ENCODE measurements at places on chromosomes 1 and 21.
A peak's percentile ranks its signal among the peaks of the same experiment; 100 is the strongest.

- H3K4me1 ChIP-seq, result peaks cover 61% of the 10 kb centered on the region
- H3K4me3 ChIP-seq, result no peak overlapping the region
- no peak for DNase-seq
Measured at GRCh38 chr1:201021630-201022492, 1.7 kb downstream of the KIF21B start.

GRCh38 chr1:23930861-23931490 lies 17.8 kb upstream of the CNR2 start:
- H3K27ac ChIP-seq, result no peak overlapping the region
- no peaks in the 10 kb centered on the region for H3K27me3 ChIP-seq
- H3K36me3 ChIP-seq, result no peaks in the 10 kb centered on the region
- DNase-seq, result no peak
- peaks cover 3% of the 10 kb centered on the region for H3K4me1 ChIP-seq

DNA sequence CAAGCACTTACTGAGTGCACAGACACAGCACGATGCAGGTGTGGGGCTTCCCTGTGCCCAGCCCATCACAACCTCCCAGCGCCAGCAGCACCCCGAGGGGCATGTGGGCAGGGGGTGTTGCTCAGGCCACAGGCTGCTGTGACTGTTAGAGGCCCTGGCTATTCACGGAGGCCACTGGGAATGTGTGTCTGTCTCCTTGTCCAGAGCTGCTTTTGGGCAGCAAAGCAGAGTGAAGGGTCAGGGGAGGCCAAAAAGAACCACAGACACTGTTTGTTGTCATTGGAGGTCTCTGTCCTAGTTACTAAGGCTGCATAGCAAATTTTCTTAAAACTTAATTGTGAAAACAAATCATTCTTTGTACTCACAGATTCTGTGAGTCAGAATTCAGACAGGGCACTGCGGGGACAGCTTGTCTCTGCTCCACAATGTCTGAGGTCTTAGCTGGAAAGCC lies 49.6 kb downstream of the TNFRSF8 start:
- DNase-seq, result no peak
- peaks cover 72% of the 10 kb centered on the region for H3K36me3 ChIP-seq
- peaks cover 8% of the 10 kb centered on the region for H3K4me1 ChIP-seq
- H3K27ac ChIP-seq, result no peak overlapping the region
- no peaks in the 10 kb centered on the region for H3K27me3 ChIP-seq

DNA sequence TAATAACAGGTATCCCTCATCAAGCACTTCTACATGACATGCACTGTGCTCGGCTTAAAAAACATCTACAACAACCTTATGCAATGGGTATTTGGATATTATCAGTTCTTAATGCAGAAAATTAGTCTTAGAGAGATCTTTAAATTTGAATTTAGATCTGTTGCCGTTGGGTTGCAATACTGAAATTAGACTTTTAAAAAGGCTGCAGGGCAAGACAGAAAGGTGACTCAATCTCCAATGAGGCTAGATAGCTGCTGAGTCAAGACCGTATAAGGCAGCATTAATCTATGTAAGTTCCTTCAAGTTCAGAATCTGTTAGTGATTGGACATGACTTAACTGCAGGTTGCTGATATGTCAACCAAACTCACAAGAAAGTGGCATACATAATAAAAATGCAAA lies 37.3 kb downstream of the OLFM3 start:
- no peaks in the 10 kb centered on the region for H3K4me1 ChIP-seq
- DNase-seq, result no peak
- no peaks in the 10 kb centered on the region for H3K36me3 ChIP-seq
- no peak overlapping the region for H3K4me3 ChIP-seq

DNA sequence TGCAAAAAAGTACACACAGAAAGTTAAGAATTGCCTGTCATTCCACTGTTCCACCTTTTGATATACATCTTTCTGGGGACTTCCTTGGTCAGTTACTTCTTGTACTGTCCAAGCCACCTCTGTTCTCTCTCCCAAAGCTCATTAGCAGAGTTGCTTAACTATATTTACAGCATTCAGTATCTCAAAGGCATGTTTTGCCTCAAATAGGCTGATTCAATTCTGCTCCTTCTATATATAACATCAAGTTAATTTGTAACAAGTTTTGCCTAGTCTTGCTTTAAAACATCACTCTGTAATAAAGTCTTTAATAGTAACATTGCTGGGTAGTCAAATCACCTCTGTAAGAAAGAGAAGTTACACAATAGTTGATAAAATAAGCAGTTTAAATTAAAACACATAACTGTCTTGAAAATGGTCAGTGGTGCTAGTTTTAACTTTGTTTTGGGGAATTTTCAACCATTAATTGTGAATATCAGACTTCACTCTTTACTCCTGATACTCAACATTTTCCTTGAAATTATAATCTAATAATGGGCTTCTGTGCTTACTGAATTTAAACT lies 35.7 kb downstream of the EDARADD start:
- peaks cover 15% of the 10 kb centered on the region for H3K36me3 ChIP-seq
- H3K4me3 ChIP-seq, result no peak overlapping the region
- DNase-seq, result no peak
- no peak overlapping the region for H3K27ac ChIP-seq

GRCh38 chr1:180266275-180267210 lies 36.5 kb downstream of the LHX4 start:
- no peak overlapping the region for H3K27ac ChIP-seq
- peaks cover 12% of the 10 kb centered on the region for H3K4me1 ChIP-seq
- no peak for DNase-seq
- no peak overlapping the region for H3K4me3 ChIP-seq
- H3K36me3 ChIP-seq, result no peaks in the 10 kb centered on the region
- H3K27me3 ChIP-seq, result peaks cover 8% of the 10 kb centered on the region

- no peak overlapping the region for H3K27ac ChIP-seq
- no peaks in the 10 kb centered on the region for H3K27me3 ChIP-seq
- no peak overlapping the region for H3K4me3 ChIP-seq
- H3K36me3 ChIP-seq, result no peaks in the 10 kb centered on the region
- DNase-seq, result no peak
Measured at GRCh38 chr21:19785941-19786340, 1212.3 kb upstream of the NCAM2 start.

GRCh38 chr1:167428395-167428794 lies 89.9 kb downstream of the CD247 start:
- H3K4me3 ChIP-seq, result no peak overlapping the region
- no peak for DNase-seq
- no peaks in the 10 kb centered on the region for H3K27me3 ChIP-seq
- peaks cover 12% of the 10 kb centered on the region for H3K4me1 ChIP-seq
- H3K36me3 ChIP-seq, result no peaks in the 10 kb centered on the region

DNA sequence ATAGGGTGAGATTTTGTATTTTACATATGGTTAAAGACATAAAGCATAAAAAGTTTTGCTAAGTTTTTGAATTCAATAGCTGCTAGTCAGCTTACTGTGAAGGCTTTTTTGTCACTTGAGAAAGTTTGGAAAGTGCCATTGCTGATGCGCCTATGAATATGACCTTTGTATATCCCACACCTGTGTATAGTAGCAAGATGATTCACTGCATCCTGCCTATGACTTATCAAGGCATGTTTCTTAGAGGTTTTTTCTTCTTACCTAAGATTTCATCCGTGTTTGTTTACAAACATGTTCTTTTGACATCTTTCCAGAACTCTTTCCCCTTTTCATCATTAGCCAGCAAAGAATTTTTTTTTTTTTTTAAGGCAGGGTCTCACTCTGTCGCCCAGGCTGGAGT lies 51.5 kb downstream of the PRKAA2 start:
- no peaks in the 10 kb centered on the region for H3K4me1 ChIP-seq
- no peak overlapping the region for H3K27ac ChIP-seq
- H3K27me3 ChIP-seq, result no peaks in the 10 kb centered on the region

DNA sequence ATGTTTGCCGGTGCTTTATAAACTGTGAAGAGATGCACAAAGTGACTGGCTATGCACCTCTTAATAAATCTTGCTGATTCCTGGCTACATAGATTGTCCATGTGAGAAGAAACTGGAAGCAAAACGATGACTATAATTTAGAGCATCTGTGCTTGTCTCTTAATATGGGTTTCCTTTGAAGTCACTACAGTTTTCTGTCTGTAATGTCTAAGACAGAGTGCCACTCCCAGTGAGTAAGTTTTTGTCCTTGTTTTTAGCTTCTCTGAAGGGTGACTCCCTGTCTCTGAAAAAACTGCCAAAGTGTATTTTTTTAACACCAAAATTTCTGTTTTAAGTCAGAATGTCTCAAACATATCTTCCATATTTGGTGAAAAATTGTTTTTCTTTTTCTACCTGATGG lies 175.1 kb downstream of the FASLG start:
- H3K27ac ChIP-seq, result no peak overlapping the region
- DNase-seq, result no peak
- no peak overlapping the region for H3K4me3 ChIP-seq

GRCh38 chr1:205494115-205494514 lies 10.4 kb upstream of the CDK18 start:
- H3K36me3 ChIP-seq, result no peaks in the 10 kb centered on the region
- H3K4me3 ChIP-seq, result no peak overlapping the region
- H3K4me1 ChIP-seq, result peaks cover 4% of the 10 kb centered on the region
- H3K27me3 ChIP-seq, result peaks cover 74% of the 10 kb centered on the region

GRCh38 chr1:155002464-155003226 lies at the start of gene ZBTB7B:
Gene ZBTB7B, plus strand, starts transcription at chr1:155002802. Its CDS starts 11,859 bp downstream, at chr1:155014661.
- peak; percentile 49 for DNase-seq
- no peaks in the 10 kb centered on the region for H3K27me3 ChIP-seq
- H3K4me1 ChIP-seq, result peaks cover 74% of the 10 kb centered on the region
- H3K4me3 ChIP-seq, result peak within 1 kb of the TSS; percentile 97
- peaks cover 33% of the 10 kb centered on the region for H3K36me3 ChIP-seq

GRCh38 chr1:156680056-156680455 lies 2.8 kb upstream of the NES start:
- peaks cover 11% of the 10 kb centered on the region for H3K27me3 ChIP-seq
- DNase-seq, result no peak
- peaks cover 10% of the 10 kb centered on the region for H3K4me1 ChIP-seq
- no peak overlapping the region for H3K27ac ChIP-seq
- H3K36me3 ChIP-seq, result no peaks in the 10 kb centered on the region

- no peak for DNase-seq
- H3K36me3 ChIP-seq, result no peaks in the 10 kb centered on the region
- H3K27me3 ChIP-seq, result no peaks in the 10 kb centered on the region
- no peak overlapping the region for H3K4me3 ChIP-seq
- H3K4me1 ChIP-seq, result no peaks in the 10 kb centered on the region
Measured at GRCh38 chr1:195958131-195958530, 650.1 kb downstream of the KCNT2 start.

- no peak for DNase-seq
- no peaks in the 10 kb centered on the region for H3K36me3 ChIP-seq
- H3K27ac ChIP-seq, result no peak overlapping the region
- H3K4me3 ChIP-seq, result no peak overlapping the region
- H3K27me3 ChIP-seq, result peaks cover 4% of the 10 kb centered on the region
- no peaks in the 10 kb centered on the region for H3K4me1 ChIP-seq
Measured at GRCh38 chr1:18666317-18666920, 35.8 kb downstream of the PAX7 start.

DNA sequence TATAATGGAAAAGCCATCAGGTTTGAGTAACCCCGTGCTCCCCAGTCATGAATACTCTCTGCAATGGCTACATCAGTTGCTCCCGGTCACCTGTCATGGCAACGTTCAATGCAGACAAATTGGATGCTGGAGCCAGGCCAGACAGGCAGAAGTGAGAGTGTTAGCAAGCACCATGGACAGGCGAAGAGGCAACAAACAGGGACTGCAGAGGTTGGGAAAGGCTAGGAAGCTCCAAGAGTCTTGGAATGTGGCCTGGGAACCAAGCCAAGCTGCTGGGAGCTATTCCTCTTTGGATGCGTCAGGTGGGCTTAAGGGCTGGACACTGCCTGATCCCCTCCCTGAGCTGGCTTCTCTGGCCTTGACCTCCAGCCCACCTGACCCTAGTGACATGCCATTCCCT lies 102.9 kb downstream of the ACTL8 start:
- H3K36me3 ChIP-seq, result no peaks in the 10 kb centered on the region
- no peak for DNase-seq
- peaks cover 2% of the 10 kb centered on the region for H3K27me3 ChIP-seq
- no peak overlapping the region for H3K27ac ChIP-seq

- H3K36me3 ChIP-seq, result peaks cover 16% of the 10 kb centered on the region
- no peaks in the 10 kb centered on the region for H3K27me3 ChIP-seq
- no peak overlapping the region for H3K4me3 ChIP-seq
- H3K27ac ChIP-seq, result no peak overlapping the region
Measured at GRCh38 chr1:213171711-213172110, 120.7 kb downstream of the RPS6KC1 start.

All from K562 (cell line).